Hematopoietic multipotent progenitor cell treated with erythropoietin and hydrocortisone succinate and interleukin-3 and kit ligand, for 17 days (in vitro differentiated cells): ENCODE measurements at places on chromosomes 4 and X.
A peak's percentile ranks its signal among the peaks of the same experiment; 100 is the strongest.

- DNase-seq: peak; percentile 36
Measured at GRCh38 chr4:153114771-153115321, 89.4 kb upstream of the TRIM2 start.

DNA sequence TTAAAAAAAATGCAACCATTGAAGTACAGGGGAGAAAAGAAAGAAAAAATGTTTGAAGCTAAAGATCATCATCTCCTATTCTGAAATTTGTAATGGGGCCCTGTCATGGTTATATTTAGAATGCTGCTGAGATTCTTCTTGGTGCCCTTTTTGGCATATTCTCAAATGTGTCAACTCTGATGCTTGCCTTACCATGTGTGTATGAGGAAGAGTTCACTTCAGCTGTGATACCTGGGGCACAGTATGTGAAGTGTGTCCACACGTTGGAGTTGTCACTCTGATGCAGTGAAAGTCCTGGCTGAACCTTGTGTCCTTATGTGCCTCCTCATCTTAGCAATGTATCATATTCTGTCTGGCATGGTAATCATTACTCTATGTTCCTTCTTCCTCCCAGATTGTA, 377.9 kb downstream of the RAPGEF2 start:
- DNase-seq: no peak

DNA sequence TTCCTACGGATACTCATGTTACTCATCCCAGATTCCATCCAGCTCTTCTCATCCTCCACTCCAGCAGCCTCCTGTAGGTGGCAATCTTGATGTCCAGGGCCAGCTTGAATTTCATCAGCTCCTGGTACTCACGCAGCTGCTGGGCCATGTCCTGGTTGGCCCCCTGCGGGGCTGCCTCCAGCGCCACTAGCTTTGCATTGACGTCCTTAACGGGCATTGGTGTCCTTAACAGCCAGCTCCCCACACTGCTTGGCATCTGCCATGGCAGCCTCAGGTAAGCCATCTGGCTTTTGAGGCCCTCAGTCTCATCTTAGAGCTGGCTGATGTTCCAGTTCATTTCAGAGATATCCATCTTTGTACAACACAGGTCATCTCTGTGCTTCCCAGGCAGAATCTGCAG, 223.7 kb downstream of the FGF13 start:
- DNase-seq: no peak

GRCh38 chr4:42008011-42008786, 17.9 kb downstream of the SLC30A9 start:
- DNase-seq: no peak

DNA sequence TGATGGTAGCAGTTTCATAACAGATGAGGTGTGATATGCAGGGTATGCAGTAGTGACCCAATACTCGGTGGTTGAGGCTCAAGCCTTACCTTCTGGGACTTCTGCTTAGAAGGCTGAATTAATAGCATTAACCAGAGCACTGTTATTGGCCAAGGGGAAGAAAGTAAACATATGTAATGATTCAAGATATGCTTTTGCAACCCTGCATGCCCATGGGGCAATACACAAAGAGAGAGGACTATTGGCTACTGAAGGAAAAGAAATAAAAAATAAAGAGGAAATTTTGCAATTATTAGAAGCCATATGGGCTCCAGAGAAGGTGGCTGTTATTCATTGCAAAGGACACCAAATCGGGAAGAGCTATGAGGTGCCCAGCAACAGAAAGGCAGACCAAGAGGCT, 8.7 kb downstream of the GAGE10 start:
- DNase-seq: no peak

GRCh38 chr4:142101401-142101800, 465.0 kb downstream of the IL15 start:
- DNase-seq: no peak

DNA sequence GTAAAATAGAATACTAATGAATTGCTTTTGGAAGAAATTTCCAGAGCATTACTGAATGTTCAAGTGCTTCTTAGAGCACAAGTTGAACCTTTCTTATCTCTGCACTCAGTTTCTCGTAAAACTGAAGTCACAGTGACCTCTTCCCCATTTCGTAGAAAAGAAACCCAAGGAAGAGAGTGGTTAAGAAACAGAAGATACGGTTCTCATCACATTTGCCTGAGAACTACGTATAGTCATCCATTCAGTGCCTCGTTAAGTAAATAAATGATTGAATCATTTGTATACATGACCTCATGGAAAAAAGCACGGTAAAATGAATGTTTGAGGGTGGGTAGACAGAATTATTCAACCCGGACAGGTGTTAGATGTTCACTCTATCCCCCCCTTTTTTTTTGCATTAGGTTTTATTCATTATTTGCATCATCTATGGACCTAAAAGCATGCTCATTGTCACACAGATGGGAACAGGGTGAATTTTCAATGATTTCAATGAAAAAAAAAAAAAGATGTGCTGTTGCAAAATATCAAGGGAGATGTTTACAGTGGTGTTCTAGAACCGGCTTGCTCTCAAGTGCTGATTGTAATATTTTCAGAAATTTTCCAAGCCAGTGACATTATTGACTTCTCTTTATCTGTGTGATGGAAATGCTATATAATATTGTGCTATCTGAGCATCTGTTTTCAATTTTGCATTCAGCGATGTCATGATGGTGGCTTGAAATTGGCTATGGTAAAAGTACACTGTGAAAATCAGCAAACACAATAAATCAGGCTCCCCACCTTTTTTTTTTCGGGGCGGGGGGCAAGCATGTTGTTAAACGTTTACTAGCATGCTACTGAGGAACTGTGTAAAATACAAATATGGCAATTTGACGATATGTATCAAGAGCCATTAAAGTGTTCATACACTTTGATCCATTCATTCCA, 4.3 kb downstream of the RHOH start:
- peak; percentile 44 for DNase-seq

- DNase-seq: no peak
Measured at GRCh38 chr4:158826882-158827281, 58.1 kb downstream of the FNIP2 start.

DNA sequence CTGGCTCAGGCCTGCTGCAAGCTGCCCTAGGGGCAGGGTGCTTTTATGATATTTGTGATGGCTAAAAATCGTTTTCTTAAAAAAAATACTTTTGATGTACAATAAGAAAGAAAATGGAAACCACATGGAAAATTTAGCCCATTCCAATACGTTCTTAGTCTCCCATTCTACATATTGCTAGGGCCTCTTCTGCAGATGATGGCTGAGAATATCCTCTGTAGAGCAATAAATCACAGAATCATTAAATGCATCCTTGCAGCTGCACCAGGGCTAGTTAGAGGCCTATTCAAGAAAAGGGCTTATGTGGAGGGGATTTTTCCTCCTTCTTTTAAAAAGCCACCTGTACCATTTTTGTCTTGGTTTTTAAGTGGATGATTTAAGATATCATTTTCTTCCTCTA, 97.6 kb upstream of the C1GALT1C1 start:
- no peak for DNase-seq

DNA sequence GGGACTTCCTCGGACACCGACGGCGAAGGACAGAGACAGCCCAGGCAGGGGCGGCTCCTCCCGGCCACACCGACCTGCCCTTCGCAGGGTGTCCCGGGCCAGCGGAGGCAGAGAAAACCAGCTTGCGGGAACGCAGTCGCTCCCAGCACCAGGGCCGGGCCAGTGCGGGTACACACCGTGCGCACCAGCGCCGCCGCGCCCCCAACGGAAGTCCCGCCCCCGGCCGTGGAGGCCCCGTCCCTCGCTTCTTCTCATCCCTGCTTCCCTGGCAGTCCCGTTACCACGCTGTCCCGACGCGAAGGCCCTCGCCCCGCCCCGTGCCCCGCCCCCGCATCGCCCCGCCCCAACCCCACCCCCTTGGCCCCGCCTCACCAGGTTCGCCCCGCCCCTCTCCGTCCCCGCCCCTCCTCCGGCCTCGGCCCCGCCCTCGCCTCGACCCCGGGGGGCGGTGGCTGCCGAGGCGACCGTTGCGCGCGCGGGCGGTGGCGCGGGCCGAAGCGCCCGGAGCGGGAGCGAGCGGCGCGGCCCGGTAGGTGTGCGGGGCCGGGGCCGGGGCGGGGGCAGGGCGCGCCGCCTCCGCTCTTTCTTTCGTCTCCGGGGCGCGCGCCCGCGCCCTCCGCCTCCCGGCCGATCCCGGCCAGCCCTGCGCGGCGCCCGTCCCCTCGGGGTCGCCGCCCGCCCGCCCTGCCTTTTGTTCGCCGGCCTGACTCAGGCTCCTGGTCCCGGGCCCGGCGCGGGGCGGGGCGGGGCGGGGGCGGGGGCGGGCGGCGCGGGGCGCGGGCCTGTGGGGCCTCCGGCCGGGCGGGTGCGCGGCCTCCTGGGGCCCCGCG, at the start of gene RGS12:
Gene RGS12 (plus strand): TSS at position 451 of the 830 bp plus-strand sequence. CDS start 23,150 bp downstream, outside the sequence.
- DNase-seq: peak; percentile 79

- DNase-seq: no peak
Measured at GRCh38 chrX:10620121-10620699, at the start of gene MID1. Gene MID1, minus strand, starts transcription at chrX:10620585. Its CDS starts 53,038 bp downstream, at chrX:10567547.

DNA sequence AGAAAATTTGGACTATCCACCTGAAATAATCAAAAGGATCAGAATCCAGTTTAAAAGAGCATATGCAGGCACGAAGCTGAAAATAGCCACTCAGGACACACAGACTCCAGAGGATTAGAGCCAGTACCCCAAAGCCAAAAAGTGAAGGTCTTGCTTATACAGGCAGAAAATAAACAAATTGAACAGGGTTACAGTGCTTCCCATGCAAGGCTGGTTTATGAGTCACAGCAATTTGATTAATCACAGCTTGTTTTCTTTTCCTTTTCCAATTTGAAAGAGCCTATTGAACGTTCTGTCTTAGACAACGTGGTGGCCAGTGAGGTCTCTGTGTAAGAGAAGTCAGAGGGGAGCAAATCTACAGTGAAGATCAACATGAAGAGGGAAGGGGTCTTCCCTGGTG, 10.2 kb downstream of the HGFAC start:
- DNase-seq: no peak

GRCh38 chr4:1208970-1209704, 36.8 kb upstream of the SPON2 start:
- DNase-seq: no peak

- no peak for DNase-seq
Measured at GRCh38 chrX:115344885-115345614, 55.5 kb downstream of the LUZP4 start.

DNA sequence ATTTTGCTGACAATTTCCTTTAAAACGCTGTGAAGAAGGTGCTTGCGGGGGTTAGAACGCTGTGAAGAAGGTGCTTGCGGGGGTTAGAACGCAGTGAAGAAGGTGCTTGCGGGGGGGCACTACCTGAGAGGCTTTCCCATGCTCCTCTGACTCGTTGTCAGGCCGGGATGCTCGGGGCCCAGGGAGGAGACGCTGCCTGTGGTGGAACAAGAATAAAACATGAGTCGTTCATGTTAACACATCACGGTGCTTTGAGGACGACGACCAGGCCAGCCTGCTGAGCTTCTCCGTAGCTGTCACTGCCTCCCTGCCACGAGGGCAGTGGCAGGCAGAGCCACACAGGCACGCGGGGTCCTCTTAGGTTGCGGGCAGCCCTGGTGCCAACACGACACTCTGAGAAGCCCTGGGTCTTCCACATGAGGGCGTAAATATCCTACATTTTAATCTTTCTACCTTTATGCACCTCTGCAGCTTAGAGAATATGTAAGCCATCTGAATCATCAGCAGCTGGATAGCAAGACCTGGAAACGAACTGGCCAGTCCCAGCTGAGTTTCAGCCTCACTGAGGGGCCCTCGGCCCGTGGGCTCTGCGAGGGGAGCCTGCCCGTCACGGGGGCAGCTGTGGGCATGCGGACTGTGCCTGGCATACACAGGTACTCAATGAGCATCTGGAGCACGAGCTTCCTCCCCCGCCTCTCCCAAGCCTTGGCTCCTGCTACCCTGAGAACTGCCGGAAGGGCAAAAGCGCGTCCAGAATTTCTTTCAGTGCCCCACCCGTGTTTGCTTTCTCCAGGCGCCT, 47.0 kb downstream of the FGFRL1 start:
- no peak for DNase-seq

- DNase-seq: no peak
Measured at GRCh38 chrX:24513416-24513815, 48.3 kb downstream of the PDK3 start.

DNA sequence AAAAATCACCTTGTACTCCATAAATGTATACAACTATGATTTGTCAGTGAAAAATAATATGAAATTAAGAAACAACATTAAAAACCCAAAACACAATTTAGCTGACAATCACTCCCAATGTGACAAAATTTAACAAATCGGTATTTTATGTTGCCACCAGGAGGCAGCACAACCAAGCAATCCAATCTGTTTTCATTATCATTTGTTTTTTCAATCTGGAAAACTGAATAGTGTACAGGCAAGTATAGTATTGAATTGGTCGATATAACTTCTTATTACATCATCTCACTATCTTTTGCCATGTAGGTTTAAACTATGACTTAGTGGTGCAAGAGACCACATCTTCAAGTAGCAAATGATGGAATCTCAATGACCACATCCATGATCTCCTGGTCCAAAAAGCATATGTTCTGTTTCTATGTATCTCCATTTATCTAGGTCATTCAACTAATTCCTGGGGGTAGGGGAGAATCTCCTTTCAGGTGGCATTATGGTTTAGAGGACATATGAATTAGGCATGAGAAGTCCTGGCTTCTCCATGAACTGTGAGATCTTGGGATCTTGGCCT, 112.9 kb upstream of the AGA start:
- DNase-seq: no peak

- no peak for DNase-seq
Measured at GRCh38 chrX:32116047-32116446, 1044.2 kb upstream of the FTHL17 start.

DNA sequence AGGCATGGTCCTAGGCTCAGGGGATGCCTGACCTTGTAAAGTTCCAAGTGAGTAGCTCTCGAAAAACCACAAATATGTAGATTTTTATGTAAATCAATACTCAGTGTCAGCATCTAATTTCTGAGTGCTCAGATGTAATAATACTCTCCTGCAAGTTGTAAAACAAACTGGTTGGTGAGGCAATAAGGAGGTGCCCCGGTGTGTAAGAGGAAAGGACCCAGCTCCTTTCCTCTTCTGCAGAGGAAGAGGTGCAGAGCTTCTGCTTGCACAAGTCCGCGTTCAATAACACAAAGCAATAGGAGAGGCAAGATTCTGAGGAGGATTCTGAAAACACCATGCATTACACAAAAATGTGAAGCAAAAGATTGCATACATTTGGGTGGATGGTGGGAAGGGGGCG, 43.6 kb upstream of the ENPP6 start:
- no peak for DNase-seq

- DNase-seq: no peak
Measured at GRCh38 chr4:183320211-183321059, at the start of gene CLDN22. Gene CLDN22, minus strand, starts transcription at chr4:183320276. Its CDS starts 58 bp downstream, at chr4:183320218.

- DNase-seq: no peak
Measured at GRCh38 chr4:133996431-133997121, 205.0 kb downstream of the PABPC4L start.

GRCh38 chr4:47667552-47667951, 170.3 kb downstream of the CORIN start:
- no peak for DNase-seq

DNA sequence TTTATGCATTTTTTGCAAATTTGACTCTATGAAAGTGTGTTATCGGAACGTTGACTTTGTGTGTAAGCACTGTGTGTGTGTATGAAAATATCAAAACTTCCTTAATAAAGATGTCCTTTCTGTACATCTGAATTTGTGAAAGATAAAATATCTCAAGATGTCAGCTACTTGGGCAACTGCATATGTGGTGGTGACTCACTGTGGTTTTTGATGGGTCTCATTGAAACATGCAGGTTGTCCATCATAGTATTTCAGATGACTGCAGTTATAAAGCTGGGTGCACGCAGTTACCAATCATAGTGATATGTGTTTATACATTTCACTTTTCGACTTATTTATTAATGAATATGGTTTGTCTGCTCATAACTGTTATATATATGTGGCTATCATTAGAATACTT, 19.7 kb upstream of the BBS12 start:
- no peak for DNase-seq
